ENCODE measurements at places on chromosomes 6 and 20.

DNA sequence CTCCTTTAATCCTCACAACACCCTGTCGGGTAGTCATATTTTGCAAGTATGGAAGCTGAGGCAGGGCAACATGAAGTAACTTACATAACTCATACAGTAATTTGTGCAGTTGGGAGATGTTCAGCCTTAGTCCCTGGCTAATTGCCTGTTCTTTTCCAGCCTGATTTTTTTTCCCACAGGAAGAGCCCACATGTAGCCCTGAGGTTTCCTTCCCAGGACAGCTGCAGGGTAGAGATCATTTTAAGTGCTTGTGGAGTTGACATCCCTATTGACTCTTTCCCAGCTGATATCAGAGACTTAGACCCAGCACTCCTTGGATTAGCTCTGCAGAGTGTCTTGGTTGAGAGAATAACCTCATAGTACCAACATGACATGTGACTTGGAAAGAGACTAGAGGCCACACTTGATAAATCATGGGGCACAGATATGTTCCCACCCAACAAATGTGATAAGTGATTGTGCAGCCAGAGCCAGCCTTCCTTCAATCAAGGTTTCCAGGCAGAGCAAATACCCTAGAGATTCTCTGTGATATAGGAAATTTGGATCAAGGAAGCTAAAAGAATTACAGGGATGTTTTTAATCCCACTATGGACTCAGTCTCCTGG, 5.0 kb upstream of the BTN2A1 start:
- DNase-seq, result no peak

- peak; percentile 60 for DNase-seq
These were observed 356.6 kb upstream of the SULF2 start for GRCh38 chr20:48141660-48142515.

- no peak for DNase-seq
These were observed 333.8 kb downstream of the CDH26 start for GRCh38 chr20:60292001-60292520.

DNA sequence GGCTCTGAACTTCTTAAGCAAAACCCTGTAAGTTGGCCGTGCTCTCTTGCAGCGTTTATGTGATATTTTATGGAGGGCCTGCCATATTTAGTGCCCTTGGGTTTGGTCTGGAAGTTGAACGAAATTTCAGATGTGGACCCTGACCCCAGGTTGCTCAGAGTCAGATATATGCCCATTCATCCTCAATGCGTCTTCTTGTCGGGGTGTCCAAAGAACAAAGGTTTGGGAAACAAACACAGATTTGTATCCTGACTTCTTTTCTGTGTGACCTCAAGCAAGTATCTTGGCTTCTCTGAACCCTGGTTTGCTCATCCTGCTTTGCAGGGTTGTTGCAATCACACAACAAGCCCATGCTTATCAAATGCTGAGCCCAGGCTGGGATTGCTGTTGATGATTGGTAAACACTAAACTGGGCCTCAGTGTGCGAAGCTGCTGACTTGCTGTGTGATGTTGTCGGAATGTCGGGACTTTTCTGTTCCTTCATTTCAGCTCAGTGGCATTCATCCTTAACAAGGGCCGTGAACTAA, 103.5 kb upstream of the PTPN1 start:
- no peak for DNase-seq

DNA sequence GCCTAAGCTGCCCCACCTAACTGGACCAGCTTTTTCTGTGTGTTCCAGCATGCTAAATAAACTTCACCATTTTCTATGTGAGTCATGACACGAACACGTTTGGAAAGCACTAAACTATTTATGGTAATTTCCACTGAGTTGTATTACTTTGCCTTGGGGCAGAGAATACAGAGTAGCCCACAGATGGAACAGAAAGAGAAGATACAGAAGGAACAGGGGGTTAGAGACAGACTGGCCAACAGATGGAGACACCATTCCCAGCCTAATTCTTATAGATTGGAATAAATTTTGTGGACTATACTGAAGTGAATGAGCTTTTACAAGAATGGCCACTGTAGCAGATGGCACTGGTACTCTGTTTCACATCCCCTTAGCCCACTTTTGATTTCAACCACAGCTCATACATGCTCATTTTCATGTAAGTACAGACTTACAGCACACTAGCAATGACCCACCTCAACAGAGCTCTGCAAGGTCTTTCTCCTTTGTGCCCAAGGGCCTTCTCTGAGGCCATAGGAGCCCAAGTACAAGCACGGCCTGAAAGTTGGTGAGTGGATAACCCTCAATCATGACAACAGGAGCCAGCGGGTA, 13.1 kb upstream of the NT5DC1 start:
- no peak for DNase-seq

DNA sequence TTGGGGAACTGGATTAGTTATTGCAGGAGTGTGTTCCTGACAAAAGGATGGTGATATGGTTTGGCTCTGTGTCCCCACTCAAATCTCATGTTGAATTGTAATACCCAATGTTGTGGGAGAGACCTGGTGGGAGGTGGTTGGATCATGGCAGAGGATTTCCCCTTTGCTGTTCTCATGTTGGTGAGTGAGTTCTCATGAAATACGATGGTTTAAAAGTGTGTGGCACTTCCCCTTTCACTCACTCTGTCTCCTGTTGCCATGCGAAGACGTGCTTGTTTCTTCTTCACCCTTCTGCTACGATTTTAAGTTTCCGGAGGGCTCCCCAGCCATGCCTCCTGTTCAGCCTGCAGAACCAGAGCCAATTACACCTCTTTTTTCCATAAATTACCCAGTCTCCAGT, 16.2 kb upstream of the TREM1 start:
- no peak for DNase-seq

- DNase-seq, result no peak
These were observed 2.5 kb downstream of the MYLK4 start for GRCh38 chr6:2748183-2748582.

- DNase-seq, result no peak
These were observed 97.2 kb upstream of the MAP7 start for GRCh38 chr6:136647363-136647852.

GRCh38 chr6:41375598-41376151, 40.3 kb downstream of the NCR2 start:
- no peak for DNase-seq

DNA sequence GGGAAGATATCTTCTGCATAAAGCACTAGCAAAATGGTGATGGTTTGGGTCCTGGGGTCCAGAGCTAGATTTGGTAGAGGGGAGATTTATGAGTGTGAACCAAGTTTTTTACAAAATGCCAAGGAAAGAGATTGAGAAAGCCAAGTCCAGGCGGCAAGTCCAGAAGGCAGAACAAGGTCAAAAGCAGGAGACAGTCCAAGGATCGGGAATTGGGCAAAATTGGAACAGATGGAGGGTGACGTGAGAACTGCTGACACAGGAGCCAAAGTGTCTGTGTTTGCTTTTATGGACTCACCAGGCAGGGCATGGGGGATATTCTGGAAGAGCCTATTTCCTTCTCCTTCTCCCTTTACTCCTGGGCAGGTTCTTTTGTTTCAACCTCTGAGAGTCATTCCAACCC, 4.1 kb downstream of the NHLRC1 start:
- no peak for DNase-seq

DNA sequence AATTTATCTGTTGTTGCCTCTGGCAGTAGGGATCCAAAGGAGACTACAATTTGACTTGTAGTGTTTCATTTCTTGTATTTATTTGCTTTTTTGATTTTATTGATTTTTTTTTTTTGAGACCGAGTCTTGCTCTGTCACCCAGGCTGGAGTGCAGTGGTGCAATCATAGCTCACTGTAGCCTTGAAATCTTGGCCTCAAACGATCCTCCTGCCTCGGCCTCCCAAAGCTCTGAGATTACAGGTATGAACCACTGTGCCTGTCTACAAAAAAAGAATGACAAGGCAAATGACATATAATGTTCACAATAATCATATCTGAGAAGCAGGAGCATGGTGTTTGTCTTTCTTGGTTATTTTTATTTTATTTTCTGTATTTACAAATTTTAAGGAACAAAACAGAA, 117.6 kb upstream of the RNF24 start:
- DNase-seq, result no peak

- no peak for DNase-seq
These were observed 85.9 kb downstream of the SMLR1 start for GRCh38 chr6:130913120-130913519.

- no peak for DNase-seq
These were observed 4.5 kb downstream of the HINT3 start for GRCh38 chr6:125961117-125961516.
